ENCODE measurements at places on chromosomes 2 and 18. TPM values are rescaled to one million over a fixed set of nuclear protein-coding genes. Genes with fewer than 3 reads are reported as not detected.

MSGN1 gene
- not detected for total RNA-seq

HOXD12 gene
- 0.17 TPM for total RNA-seq

NTSR2 gene
- not detected for total RNA-seq

DNA sequence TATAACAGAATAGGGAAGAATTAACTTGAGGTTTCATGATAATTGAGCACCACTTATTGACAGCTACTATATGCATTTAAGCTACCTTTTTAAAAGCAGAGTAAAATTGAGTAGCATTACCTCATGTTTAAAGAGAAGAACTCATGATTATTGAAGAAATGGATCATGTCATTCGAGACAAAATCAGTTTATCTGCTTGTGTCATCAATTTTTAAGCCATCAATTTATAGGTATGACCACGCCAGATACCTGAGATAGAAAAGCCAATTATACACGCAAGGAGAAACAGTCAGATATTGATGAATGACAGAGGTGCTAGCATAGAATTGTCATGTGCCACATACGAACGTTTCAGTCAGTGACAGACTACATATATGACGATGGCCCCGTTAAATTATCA is 28.4 kb downstream of the DSG2 start:
- no peak for DNase-seq

GRCh38 chr18:37611614-37612279 is 46.1 kb upstream of the CELF4 start:
- no peak for DNase-seq

DNA sequence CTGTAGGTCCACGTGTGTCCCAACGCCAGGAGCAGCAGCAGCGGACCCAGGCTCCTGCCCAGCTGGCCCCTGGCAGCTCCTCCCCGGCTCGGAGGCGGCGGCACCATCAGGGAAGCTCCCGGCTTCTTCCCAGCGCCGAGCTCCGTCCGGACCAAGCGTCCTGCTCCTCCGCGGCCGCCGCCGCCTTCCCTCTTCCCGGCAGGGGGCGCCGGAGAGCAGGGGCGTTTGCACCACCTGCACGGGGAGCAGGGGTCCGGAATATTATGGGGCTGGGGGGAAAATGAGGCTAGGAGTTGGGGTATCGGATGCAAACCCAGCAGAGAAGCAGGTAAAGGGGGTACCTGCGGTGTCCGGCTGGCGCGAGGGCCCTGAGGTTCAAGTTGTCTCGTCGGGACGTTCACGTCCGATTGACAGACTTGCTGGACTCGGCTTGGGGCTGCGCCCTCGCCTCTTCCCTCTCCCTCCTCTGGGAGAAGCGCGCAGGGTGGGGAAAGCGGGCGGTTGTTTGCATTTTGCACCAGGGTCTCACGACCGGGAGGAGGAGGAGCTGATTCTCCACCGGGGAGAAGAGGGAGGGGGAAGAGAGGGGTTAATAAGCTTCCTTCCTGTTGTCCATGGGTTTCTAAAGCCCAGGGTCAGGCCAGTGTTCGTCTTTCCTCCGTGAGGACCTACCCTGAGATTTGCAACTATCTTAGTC is at the start of gene CCBE1:
Gene CCBE1 (minus strand): TSS at position 188 of the 697 bp plus-strand sequence.
- DNase-seq = peak; percentile 92

DNA sequence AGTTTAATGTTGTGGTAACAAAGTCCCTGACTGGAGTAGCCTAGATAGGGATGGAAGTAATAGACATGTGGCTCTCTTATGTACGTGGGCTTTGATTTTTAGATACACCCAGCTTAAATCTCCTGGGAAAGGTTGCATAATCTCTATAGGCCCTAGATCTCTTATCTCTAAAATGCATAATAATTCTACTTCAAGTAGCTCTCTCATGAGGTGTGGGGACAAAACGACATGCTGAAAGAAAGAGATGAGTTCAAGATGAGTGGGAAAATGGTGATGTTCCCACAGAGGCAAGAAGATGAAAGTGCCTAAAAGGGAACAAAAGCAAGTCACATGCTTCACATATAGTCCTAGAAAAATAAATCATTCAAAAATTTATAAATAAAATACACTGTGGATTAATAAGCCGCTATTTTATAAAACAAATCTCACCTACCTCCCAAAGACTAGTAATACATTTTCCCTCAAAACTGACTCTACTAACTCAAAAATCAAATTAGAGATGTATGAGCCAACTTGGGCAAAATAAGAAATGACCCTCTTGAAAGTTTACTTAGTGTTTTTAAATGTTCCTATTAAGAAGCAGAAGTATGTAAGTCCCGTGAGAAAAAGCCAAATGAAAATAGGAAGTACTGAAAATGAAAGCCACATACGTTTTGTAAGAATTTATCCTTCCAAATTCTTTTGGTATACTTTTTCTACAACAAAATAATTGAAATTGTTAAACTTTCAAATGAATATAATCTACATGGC is 148.2 kb upstream of the ITGA4 start:
- DNase-seq = no peak
